LoVo (cell line): ENCODE measurements at places on chromosomes 5 and 9.

DNA sequence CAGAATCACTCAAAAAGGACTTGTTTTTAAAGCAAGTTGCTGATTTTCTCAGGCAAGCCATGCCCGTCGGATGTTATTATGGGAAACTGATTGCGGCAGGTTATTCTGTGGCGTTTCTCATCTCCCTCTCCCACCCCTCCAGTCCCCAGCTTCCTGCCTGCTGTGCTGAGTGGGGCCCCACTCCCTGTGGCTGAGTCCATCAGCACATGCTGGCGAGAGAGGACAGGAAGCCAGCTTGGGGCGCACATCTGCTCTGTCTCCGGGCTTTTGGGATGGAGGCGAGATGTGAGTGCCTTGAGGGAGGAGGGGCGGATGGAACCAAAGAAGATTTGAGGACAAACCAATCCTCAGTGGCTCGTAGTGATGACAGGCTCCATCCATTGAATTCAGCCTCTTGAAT, 108.0 kb downstream of the DAPK1 start:
- no peak for DNase-seq

DNA sequence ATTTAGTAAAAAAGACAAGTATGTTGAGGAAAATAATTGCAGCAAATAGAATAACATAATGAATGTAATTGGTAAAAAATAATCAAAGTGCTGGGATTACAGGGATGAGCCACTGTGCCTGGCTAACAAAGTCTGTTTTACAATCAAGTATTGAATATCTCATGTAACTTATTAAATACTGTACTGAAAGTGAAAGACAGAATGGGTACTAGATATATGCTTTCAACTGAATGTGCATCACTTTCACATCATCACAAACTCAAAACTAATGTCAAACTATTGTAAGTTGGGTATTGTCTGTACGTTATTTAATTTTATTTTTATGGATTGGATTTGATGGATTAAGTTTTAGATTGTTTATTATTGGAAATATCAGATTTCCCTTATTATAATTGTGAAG, 58.9 kb downstream of the LURAP1L start:
- DNase-seq, result no peak

DNA sequence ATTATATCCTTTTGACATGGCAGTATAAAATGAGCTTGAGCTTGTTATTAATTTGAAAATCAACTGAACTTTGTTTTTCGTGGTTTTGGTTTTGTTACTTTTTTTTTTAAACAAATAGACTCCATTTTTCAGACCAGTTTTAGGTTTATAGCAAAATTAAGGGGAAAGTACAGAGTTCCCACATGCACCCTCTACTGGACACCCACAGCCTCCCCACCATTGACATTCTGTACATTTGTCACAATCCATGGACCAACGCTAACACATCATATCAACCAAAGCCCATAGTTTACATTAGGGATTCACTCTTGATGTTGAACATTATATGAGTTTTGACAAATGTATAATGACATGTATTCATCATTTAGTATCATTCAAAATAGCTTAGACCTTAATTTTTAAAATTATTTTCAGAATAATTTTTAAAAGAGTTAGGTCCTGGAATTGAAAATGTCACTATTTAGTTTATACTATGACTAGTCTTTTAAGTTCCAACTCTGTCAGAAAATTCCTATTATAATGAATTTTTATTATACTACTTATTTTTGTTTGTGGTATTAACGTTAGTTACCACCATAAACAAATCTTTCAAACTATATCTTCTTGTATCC, 35.3 kb upstream of the JMY start:
- DNase-seq, result no peak

DNA sequence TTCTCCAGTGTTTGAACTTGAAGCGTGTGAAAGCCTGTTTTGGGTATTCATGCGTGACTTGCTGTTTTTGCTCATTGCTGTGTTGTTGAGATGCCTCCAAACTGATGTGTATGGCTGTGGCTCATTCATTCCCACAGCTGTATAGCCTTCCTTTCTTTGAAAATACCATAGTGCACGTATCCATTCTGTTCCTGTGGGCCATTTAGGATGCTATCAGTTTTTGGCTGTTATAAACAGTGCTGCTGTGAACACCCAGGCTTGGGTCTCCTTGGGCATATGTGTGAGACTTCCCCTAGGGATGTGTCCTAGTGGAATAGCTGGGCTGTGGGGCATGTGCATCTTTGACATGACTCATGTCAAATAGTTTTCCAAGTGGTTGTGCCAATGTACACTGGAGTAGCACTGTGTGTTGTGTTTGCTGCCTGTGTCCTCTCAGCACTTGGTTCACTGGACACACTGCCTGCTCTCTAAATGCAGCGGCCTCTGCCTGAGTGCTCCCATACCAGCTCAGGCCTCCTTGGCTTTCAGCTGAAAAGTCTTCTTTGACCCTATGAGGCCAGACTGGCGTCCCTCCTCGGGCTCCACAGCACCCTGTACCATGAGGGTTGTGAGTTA, 102.6 kb upstream of the TBC1D2 start:
- no peak for DNase-seq

DNA sequence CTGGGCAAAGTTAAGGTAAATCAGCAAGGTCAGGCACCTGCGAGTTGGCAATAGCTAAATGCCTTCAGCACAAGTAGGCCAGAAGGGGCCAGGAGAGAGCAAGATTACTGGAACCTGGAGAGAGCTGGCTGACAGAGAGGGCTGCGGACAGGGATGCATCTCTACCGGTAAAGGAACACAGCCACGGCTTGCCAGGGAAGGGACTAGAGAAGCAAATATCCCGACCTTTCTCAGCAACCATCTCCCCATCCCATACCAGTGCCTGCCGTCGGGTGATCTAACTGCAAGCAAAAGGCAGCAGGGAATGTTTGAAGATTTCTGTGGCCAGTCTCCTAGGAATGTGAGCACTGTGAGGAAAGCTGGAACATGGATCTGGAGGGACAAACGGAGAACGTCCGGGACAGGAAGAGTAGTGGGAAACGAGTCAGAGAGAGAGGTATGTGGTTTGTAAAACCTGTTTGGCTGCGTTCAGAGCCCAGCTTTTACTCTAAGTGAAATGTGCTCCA, 15.9 kb upstream of the ABLIM3 start:
- no peak for DNase-seq

GRCh38 chr9:108186642-108187395, 669.0 kb downstream of the ACTL7B start:
- no peak for DNase-seq

- DNase-seq, result no peak
Measured at GRCh38 chr9:31355965-31356364, 1028.5 kb upstream of the ACO1 start.

GRCh38 chr5:139579-140442, 47.8 kb downstream of the PLEKHG4B start:
- no peak for DNase-seq

DNA sequence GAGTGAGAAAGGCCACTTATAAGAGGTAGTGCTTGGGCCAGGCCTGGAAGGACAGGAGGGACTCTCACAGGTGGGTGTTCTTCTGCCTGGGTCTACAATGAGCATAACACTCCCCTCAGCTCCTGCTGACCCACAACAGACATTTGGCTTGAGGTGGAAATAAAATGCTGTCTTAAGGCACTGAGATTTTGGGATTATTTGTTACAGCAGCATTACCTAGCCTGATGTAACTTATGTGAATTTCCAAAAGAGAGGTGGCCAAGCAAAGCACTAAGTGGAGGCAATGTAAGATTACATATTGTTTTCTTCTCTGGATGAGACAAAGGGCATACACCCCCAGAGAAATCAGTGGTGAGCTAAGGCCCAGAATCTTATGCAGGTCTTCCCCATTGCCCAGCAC, 221.5 kb downstream of the PAX5 start:
- DNase-seq, result no peak

- peak; percentile 94 for DNase-seq
Measured at GRCh38 chr9:127968042-127968441, 12.7 kb downstream of the EEIG1 start.

GRCh38 chr5:109857405-109858031, 167.8 kb downstream of the MAN2A1 start:
- DNase-seq, result no peak

GRCh38 chr5:163968651-163969050, 463.2 kb downstream of the MAT2B start:
- DNase-seq, result no peak

DNA sequence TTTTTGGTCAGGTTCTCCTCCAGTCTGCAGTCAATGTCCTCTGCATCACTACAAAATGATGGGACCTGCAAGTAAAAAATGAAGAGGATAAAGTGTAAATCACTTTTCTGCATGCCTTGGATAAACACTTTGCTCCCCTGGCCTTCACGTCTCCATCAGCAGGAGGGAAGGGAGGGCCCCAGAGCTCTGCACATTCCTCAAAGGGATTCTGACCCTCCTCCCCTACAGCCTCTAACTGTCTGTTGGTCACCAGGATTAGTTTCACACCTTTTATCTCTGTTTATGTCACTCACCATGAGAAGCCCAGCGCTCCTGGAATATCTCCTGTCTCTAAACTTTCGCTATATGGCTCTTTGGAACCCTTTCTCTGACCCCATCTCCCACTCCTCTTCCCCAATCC, 103.3 kb downstream of the SVEP1 start:
- no peak for DNase-seq

GRCh38 chr9:120894321-120895148, 17.5 kb upstream of the PHF19 start:
- DNase-seq, result no peak

DNA sequence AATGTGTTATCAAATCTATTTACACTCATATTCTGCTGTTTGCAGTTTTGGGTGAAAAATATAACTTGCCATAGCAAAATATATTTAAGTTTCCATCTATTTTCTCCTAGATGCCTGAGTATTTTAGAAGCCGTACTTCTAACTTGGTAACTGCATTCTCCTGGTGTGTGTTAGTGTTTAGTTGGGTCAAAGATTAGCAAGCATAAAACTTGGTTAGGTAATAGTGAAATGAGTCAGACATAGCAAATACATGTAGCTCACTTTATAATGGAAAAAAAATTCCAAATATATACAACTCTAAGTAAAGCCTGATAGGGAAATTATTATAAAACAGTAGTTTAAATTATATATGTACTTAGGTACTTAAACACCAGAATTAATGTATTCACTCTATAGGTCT, 640.7 kb upstream of the ST8SIA4 start:
- DNase-seq, result no peak

- no peak for DNase-seq
Measured at GRCh38 chr9:32644698-32645097, 9.2 kb upstream of the TAF1L start.

GRCh38 chr9:108271646-108272348, 584.0 kb downstream of the ACTL7B start:
- DNase-seq, result peak; percentile 67

GRCh38 chr5:114940709-114941108, 229.0 kb downstream of the TRIM36 start:
- no peak for DNase-seq

- DNase-seq, result no peak
Measured at GRCh38 chr9:98691890-98692289, 16.8 kb downstream of the GABBR2 start.

DNA sequence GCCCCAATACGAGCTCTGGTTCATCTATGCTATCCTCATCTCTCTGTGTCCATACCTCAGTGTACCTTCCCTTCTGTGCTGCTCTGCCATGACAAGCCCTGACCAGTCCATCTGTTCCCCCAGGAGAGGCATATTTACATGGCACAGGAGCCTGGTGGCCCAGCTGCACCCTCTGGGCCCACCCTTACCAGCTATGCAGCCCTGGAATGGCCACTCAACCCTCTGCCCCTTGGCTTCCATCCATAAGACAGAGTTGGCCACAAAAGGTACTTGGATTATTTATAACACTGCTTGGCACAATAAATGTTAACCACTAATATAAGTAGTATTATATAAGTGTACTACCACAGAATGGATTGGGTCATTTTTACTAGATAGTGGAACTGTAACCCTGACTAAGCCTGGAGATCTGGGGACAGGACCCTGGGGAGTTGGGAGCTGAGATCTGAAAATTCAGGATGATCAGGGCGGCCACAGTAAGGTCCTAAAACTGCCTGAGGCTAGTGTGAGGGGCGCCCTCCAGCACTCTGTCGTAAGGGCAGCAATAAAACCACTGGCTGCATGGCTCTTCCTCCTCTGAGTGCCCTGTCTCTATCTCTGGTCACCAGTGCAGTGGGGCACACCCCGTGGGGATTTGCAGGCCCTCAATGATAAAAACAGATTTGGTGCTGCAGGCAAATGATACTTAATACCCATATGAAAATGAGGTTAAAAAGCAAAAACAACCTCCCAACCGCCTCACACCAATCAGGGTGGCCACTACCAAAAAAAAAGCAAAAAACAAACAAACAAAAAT, 65.8 kb downstream of the SEMA4D start:
- DNase-seq, result peak; percentile 44

DNA sequence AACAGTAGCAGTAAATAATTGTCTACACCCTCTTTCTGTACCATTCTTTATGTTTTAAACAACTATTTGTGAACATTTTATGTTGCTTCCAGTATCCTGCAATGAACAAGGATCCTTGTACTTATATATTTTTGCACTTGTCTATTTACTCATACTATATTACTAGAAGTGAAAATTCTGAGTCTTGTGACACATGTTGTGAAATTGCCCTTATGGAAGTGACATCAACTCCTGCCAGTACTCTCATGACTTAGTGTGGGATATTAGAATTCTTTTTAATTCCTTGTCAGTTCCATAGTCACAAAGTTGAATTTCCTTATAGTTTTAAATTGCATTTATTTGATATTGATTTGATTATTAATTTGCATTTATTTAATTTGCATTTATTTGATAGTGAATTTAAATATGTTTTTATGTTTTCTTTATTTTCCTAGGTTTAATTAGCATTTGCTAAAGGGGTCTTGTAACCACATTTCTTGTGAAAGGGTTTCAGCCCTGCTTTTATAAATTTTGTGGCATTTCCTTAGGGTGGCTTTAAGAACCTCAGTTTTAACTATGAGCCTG, 27.7 kb downstream of the PARP8 start:
- no peak for DNase-seq

DNA sequence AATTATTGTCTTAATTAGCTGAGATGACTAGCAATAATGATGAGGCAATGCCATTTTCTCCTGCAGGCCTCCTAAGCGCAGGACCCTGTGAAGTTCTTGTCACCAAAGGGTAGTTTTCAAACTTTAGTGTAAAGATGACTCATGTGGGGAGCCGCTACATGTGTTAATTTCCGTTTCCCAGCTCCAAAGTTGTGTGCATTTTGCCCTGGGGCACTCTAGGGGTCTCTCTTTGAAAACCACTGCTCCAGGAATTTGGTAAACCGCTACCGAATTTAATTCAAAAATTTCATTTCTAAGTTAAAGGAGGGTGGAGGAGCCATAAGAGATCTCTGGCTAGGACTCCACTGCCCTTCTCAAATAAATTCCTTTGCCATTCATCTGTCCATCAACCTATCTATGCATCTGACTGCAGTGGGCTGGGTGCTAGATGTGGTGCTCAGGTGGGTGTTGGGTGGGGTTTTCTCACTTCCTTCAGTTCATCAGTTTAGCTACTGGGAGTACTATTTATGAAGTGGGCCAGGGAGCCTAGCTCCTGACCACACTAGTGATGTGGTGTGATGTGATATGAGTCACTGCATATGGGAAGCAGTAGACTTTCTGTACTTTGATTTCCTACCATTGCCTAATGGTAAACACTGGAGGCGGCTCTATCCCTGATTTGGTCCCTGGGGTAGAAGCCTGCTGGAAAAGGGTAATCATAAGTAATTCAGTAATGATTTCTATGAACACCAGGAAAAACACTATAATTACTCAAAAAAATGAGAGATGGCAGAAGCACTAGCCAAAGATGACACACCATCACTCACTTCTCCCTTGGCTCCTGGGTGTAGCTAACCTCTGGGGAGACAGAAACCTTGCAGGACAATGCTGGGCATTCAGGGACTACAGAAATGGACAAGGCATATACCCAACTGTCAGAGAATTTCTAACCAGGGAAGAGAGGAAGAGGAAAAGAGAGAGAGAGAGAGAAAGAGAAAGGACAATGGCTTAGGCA, 4.0 kb upstream of the ZSWIM6 start:
- DNase-seq, result no peak
